Heart left ventricle (tissue), 16 donors: ENCODE measurements at places on chromosomes 6 and 20.
A peak's percentile ranks its signal among the peaks of the same experiment; 100 is the strongest.

- H3K27me3 ChIP-seq = no peaks in the 10 kb centered on the region
- no peaks in the 10 kb centered on the region for H3K36me3 ChIP-seq
- H3K27ac ChIP-seq = no peak overlapping the region
Measured at GRCh38 chr6:154086510-154086909, 47.5 kb downstream of the OPRM1 start.

GRCh38 chr20:667351-668034 lies 8.1 kb downstream of the SCRT2 start:
- H3K4me3 ChIP-seq = no peak overlapping the region
- peaks cover 28% of the 10 kb centered on the region for H3K27me3 ChIP-seq
- peak; percentile 75 for DNase-seq
- H3K36me3 ChIP-seq = no peaks in the 10 kb centered on the region
- peaks cover 5% of the 10 kb centered on the region for H3K4me1 ChIP-seq

DNA sequence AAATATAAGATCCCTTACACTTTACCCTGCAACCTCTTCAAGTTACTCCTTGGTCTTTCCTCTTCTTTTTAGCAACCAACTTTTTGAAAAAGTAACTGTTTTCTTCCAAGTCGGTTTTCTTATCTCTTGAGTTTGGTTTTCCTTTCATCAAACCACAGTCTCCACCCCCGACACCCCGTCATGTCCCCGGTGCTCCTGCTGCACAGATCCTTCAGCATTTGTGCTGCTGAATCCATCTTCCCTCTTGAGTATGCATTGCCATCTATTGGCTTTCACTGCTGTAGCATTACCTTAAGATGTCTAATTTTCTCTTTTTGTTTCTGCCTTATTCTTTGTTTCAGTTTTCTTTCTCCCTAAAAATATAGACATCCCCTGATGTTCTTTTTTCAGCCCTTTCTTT lies 11.9 kb upstream of the TNFRSF21 start:
- no peak overlapping the region for H3K4me3 ChIP-seq
- no peaks in the 10 kb centered on the region for H3K36me3 ChIP-seq
- H3K27me3 ChIP-seq = no peaks in the 10 kb centered on the region
- H3K4me1 ChIP-seq = no peaks in the 10 kb centered on the region
- no peak for DNase-seq

DNA sequence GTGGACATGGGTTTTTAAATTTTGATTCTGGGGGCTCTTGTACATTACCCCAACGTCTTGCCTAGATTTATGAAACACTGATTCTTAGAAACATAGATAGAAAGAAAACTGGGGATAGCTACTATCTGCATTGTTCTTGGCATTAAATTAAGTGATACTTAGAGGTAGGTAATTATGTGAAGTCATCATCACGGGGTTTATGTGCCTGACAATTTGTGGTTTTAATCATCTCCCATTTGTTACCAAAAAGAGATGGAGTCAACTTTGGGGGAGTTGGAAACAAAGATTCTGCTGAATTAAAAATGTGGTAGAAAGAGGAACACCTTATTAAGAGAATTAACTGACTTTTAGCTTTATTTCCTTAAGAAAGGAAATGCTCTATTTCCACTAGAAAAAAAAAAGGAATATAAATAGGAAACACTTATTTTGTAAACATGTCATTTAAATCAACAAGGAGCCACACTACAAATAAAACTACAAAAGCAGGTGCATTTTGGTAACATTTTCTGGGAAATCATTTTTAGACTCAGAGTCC lies 5.6 kb downstream of the TNFAIP3 start:
- H3K4me1 ChIP-seq = peaks cover 45% of the 10 kb centered on the region
- no peak overlapping the region for H3K4me3 ChIP-seq
- peaks cover 27% of the 10 kb centered on the region for H3K36me3 ChIP-seq
- H3K27me3 ChIP-seq = no peaks in the 10 kb centered on the region
- peak overlapping the region; percentile 52 for H3K27ac ChIP-seq
- no peak for DNase-seq

DNA sequence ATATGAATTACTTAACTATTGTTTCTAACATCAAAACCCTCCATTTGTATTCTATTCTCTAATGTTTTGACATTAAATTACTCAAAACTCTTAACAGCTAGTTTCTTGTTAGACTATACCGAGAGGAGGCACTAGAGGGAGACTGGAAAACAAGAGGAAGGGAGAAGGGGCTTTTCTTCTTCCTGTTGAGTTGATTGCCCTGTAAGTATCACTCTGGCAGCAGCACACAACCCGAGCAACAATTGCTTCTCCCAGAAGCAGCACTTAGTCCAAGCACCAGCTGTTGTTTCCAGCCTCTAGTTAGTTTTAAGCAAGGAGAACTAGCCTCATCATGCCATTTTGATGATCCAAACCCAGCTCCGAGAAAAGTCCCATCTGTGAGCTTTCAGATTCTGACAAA lies 603.8 kb downstream of the PRKN start:
- DNase-seq = no peak
- no peaks in the 10 kb centered on the region for H3K27me3 ChIP-seq
- no peak overlapping the region for H3K4me3 ChIP-seq
- H3K27ac ChIP-seq = no peak overlapping the region
